ENCODE measurements at places on chromosomes 4 and X. TPM values are rescaled to one million over a fixed set of nuclear protein-coding genes. Genes with fewer than 3 reads are reported as not detected.

DNA sequence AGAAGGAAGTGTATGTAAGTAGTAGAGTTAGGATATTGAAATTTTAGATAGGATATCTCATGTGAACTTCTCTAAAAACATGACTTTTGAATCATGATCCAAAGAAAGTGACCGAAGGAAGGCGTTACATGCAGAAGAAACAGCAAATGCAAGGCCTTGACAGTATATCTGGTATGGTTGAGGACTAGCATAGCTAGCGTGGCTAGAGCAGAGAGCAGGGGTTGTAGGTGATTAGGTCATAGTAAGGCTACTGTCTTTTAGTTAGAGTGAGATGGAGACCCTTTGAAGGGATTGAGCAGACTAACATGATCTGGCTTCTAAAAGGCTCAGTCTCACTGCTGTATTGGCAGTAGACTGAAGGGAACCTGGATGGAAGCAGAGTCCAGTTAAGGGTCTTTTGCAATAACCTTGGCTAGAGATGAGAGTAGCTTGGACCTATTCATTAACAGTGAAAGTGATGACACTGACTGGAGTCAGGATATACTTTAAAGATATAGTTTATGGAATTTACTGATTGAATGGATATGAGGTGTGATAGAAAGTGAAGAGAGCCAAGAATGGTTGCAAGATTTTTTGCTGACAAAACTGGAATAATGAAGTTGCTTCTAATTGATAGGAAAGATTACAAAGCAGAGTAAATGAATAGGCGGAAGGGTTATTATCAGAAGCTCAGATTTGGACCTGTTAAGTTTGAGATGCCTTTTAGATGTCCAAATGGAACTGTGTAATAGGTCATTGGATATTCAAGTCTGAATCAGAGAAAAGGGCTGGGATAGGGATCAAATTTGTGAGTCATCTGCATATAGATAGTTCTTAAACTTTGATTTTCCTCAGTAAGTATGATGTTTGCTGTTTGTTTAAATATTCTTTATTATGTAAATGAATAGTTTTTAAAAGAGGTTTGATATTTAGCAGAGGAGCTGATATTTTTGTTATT, 59.8 kb downstream of the MRPL1 start:
- DNase-seq, result no peak

GRCh38 chrX:135354288-135354687, 45.0 kb downstream of the ETDC start:
- DNase-seq, result no peak

GRCh38 chr4:132651196-132651595, 497.9 kb upstream of the PCDH10 start:
- DNase-seq, result no peak

DNA sequence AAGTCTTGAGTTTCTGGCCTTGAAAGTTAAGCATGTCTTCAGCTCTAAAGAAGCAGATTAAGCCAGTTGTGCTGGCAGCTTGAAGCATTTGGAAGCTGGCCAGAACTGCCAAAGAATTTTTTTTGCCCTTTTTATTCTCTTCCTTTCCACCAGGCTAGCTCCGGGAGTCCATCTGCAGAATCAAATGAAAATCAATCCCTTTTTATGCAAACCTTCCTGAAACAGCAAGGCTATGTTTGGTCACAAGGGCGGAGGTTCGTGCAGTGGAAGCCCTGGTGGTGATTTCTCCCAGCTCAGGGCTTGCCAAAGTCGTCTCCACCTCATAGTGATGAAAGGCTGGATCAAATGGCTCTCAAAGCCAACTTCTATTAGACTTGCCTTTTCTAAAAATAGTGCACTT, 21.6 kb upstream of the C4orf54 start:
- peak; percentile 55 for DNase-seq

GRCh38 chr4:151215295-151215694, 61.7 kb upstream of the PRSS48 start:
- DNase-seq, result no peak

GRCh38 chr4:108813261-108813660, 50.4 kb upstream of the ETNPPL start:
- DNase-seq, result no peak

DNA sequence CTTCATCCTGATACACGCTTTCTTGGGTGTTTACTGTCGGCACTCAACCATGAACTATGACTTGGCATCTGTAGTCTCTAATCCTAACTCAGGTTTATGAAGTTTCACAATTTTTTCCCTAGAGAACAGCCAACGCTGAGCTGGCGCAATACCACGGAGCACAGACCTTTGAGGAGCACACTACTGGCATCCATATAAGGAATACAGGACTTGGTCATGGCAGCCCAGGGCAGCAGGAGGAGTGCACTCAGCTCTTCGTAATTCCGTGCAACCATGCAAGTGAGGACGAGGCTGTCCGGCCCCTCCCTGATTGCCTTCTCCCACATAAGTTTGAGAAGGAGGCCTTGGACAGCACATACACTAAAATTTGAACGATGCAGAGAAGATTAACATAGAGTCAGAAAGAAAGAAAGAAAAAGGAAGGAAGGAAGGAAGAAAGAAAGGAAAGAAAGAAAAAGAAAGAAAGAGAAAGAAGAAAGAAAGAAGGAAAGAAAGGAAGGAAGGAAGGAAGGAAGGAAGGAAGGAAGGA, 41.0 kb upstream of the PDLIM5 start:
- peak; percentile 66 for DNase-seq

- DNase-seq, result no peak
Measured at GRCh38 chr4:154329268-154329868, 162.2 kb downstream of the DCHS2 start.

DNA sequence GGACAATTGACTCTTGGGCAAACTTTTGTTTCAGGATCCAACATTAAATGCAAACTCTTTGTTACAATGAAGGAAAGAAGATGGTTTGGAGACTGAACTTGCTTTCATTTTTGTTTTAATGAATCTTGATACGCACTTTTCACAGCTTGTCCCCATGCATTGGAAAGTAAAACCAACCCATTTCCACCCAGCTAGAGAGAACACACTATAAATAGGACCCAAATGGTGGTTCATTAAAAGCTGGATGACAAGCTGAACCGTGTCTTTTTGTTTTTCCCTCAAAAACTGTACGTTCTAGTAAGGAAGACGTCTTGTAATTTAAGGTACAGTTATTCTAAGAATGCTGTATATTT, 95.3 kb upstream of the EGFL6 start:
- DNase-seq, result no peak

DNA sequence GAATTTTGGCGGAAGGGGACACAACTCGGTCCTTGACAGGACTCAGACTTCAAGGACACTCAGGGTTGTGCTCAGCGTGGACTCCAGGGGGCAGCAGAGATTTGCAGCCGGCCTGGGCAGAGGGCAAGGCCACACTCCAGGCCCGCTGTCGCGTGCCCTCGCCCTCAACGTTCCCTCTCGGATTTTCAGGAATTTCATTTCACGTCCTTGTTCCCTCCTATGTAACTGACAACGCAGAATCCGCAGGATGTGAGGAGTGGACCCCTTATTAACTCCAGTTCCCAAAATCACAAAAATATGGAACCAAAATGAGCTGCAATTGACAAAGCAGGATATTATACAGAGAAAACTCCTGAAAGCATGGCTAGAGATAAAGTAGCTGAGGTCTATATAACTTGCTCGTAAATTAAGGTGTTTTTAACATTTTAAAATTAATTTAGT, 21.0 kb upstream of the DCTD start:
- peak; percentile 81 for DNase-seq

TEX13B gene
- not detected for total RNA-seq

RAB9A gene
- 22.6 TPM for total RNA-seq

SOD3 gene
- 62.4 TPM for total RNA-seq
